ENCODE measurements at places on chromosomes 2 and 18.

DNA sequence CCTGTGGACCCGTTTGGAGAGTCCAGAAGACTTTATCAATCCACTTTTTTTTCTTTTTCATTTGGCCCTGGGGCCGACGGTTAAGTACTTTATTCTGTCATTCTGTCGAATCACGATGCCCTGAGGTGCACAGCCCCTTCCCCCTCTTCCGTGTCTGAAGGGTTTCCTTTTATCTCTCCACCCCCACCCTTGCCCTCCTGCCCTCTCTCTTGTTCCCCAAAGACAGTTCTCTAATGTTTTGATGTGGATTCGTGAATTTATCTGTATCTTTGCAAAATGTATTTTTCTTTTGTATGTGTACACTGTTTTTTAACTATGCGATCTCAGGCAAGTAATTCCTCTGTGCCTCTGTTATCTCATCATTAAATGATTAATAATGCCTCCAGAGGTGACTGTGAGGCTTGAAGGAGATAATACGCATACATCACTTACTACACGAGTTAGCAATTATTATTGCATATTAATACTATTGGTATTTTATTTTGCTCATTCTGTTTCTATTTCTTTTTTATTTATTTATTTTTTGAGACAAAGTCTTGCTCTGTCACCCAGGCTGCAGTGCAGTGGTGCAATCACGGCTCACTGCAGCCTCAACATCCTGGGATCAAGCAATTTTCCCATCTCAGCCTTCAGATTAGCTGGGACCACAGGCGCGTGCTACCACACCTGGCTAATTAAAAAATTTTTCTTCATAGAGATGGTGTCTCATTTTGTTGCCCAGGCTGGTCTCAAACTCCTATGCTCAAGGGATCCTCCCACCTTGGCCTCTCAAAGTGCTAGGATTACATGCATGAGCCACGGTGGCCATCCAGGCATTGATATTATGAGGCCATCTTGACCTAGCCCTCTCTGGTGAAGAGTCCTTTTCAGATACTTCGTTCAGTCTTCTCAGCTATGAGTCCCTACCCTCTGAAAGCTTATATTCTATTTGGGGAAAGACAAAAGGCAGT, 1.4 kb upstream of the CASP8 start:
- DNase-seq, result no peak

DNA sequence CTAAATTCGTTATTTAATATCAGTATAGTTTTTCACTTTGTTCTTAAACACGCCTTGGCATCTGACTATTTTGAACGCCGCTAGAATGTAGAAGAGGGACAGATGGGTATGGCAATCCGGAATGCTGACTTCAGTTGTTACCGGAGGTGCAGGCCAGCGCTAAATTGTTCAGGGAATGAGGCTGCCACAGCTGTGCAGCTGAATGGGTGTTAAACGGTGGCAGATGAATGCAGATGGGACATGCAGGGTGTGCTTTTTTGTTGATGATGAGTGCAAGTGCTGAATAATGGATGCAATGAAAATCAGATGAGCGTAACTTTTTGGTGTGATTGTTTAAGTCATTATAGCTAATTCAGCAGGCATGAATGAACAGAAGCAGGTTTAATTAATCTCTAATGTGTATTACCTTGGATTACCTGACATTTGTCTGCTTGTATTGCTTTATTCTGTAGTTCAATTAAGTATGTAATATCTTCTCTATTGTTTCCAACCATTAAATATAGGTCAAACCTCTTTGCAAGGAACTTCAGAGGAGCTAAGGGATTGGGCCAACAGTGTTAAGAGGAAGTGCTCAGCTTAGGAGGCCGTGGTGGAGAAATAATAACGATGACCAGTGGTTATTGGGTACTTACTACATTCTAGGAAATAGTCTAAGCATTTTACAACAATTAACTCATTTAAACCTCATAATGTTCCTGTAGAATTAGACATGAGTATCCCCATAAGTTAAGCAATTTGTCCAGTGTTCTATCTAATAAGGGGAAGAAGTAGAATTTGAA, 11.9 kb upstream of the CREG2 start:
- DNase-seq, result no peak

- no peak for DNase-seq
Measured at GRCh38 chr2:212595036-212595654, 56.5 kb upstream of the ERBB4 start.

DNA sequence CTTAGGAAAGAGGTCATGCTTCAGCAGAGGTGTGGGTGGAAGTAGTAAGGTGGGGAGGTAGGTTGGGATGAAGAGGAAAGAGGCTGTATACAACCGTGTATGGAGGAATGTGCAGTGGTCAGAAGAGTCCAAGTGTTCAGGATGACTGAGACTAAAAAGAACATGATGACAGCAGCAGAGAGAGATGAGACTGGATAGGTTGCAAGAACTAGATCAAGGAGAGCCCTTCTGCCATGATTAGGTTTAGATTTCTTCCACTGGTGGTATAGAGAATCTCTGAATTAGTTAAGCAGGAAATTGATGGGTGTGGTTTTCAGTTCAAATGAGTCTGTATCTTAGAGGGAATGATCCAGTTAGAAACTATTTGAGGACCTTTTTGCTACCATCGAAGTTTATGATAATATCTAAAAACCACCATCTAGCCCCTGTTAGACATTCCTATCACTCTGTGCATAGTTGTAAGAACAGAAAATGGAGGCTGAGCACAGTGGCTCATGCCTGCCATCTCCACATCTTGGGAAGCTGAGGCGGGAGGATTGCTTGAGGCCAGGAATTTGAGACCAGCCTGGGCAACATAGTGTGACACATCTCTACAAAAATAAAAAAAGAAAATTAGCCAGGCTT, 221.0 kb downstream of the LTBP1 start:
- DNase-seq, result no peak

DNA sequence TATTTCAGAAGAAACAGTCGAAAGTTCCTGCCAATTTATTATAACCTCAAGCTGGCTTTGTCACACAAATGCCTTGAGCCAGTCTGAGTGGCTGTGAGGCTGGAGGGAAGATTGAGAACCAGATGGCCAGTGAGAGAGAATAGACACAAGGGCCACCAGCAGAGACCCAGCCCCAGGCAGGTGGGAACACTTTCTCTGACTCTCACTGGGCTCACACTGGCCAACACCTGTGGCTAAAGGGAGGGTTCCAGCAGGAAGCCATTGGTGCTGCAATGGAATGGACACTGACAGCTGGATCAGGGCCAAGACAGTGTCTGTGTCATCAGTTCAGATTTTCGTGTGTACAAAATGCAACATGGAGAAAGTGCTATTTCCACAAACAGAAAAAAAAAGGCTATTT, 29.9 kb downstream of the LOXHD1 start:
- no peak for DNase-seq

- DNase-seq, result no peak
Measured at GRCh38 chr2:160816916-160817499, 323.4 kb upstream of the RBMS1 start.

DNA sequence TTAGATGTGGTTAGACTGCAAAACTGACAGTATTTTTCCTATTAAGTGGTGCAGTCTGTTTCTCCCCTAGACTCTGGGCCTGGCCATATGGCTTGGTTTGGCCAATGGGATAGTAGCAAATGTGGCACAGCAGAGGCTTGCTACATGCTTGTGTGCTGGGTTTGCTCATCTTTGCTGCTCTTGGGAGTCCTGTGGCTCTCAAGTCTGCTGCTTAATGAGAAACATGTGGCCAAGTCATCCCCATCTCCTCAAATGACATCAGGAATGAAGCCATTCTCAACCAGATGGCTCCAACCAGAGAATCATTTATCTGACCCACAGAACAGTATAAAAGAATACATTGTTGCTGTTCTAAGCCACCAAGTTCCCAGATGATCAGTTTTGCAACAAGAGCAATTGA, 57.1 kb upstream of the PAX3 start:
- no peak for DNase-seq

- DNase-seq, result no peak
Measured at GRCh38 chr2:146004462-146004861, 1484.5 kb upstream of the ZEB2 start.

DNA sequence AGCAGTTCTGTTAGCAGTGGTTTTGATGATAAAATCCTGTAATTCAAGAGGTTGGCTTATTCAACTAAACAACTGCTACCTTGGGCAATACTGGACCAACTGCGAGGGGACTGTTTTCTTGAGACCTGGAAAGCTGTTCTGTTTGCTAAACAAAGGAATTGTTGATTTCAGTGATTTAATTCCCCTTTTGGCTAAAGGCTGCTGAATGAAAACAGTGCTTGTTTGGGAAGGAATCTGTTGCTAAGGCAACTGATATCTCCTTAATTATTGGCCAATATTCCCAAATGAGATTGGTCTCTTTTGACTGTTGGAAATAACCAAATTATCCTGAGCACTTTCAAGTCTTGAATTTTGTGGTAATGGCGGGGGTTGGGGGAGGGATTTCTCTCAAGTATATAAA, 136.8 kb downstream of the CAMKMT start:
- no peak for DNase-seq

GRCh38 chr2:33133454-33133952, 186.8 kb downstream of the LTBP1 start:
- no peak for DNase-seq

DNA sequence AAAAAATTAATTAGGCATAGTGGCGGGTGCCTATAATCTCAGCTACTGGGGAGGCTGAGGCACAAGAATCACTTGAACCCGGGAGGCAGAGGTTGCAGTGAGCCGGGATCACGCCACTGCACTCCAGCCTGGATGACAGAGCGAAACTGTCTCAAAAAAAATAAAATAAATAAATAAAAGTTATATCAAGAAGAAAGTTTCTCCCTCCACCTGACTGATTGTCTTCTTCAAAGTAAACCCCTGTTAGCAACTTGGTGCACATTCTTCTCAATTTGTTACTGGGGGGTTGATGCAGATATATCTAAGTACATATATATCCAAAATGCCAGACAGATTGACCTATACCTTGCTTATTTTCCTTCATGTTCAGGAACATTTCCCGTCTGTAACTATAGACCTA, 5.2 kb upstream of the MYCN start:
- no peak for DNase-seq

Data from K562 (cell line).